ENCODE measurements at places on chromosomes 1 and 21. TPM values are rescaled to one million over a fixed set of nuclear protein-coding genes. Genes with fewer than 3 reads are reported as not detected.

RTCA gene
- 67.5 TPM for total RNA-seq

HSD3B1 gene
- total RNA-seq, result not detected

DNA sequence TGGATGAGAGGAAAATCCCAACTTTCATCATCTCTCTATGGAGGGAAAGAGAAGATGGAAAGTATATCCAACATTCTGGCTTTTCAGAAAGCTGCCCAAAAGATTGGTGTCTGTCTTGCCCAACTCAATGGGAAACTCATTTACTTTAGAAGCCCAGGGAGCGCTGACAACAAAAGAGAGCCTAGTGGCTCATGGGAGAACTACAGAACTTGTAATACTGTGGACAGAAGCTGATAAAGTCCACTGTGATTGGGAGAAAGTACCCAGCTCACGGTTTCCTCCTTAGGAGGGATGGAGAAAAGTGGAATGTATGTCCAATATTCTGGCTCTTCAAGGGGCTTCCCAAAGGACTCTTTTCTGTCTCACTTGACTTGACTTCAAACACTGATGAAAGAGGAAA lies 66.0 kb downstream of the RGS21 start:
- no peak for DNase-seq
- no peak overlapping the region for H3K4me3 ChIP-seq
- no peak overlapping the region for H3K27ac ChIP-seq
- H3K27me3 ChIP-seq, result no peaks in the 10 kb centered on the region

GRCh38 chr1:237779356-237779755 lies 111.4 kb downstream of the ZP4 start:
- DNase-seq, result no peak
- no peak overlapping the region for H3K27ac ChIP-seq
- no peaks in the 10 kb centered on the region for H3K27me3 ChIP-seq

DNA sequence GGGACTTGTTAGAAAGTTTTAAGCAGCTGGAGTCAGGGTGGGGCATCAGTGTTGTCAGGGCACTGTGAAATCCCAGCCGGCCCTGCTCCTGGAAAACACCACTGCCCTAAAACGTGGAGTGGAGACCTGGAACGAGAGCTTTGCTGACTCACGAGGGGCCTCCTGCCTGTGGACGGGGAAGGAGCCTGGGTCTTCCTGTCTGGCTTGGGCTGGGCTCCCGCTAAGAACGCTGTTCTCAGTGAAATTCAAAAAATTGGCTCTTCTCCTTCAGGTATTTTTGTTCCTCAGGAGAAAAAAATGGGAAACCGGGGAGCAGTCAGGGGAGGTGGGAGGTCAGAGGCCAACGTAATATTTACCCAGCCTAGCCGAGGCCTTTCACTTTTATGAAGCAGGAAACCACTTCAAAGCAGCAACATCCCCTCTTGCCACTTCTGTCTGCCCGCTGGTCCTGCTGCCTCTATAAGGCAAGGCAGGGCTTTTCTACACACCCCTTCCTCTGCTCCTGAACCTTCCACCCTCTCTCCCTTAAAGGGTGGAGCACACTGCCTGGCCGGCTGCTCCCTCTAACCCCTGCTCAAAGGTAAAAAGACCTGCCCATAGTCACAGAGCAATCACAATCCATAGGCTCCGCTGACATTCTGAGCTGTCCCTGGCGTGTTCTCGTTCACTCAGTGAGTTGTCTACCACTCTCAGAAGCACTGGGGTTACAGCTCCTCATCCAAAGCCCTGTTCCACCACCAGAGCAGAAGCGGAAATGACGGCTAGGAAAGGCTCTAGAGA lies 8.0 kb downstream of the PLXNA2 start:
- no peak overlapping the region for H3K4me3 ChIP-seq
- no peak for DNase-seq
- peaks cover 64% of the 10 kb centered on the region for H3K27me3 ChIP-seq
- H3K4me1 ChIP-seq, result peaks cover 6% of the 10 kb centered on the region
- no peak overlapping the region for H3K27ac ChIP-seq

Measured in activated CD4-positive, alpha-beta memory T cell treated with anti-CD3 and anti-CD28 coated beads, Interleukin-2, amount 10 ng/mL, durations not matched to agents 7 days and 5 days (primary cell).